EL (cell line): ENCODE measurements at places on chromosomes 5 and 9.

DNA sequence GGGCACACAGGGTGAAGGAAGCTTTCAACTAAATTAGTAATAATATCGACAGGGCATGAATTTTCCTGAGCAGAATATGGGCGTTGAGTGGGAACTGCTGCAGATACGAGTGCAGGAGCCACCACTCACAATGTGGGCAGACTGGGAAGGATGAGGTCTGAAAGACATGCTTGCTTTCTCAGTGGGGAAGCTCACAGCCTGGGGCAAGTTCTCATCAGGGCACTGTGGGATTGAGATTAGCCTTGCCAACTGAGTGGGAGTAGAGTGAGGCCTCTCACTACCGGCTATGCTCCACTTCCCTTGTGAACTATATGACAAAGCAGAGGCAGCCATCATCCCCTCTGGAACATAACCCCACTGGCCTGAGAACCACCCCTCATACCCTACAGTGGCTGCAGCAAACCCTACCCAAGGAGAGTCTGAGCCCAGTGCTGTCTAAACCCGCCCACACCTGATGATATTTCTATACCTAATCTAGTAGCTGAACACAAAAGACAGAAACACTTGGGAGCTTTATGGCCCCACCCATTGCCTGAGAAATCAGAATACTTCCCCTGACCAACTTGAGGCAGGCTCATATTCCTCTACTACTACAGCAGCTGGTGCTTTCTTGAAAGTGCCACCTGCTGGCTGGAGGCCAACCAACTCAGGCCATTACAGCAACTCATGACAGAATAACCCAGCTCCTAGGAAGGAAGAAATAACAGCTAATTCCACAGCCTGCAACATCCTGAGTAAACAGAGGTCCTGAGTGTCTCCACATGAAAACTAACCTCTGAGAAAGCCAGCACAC is 173.7 kb upstream of the SPEF2 start:
- DNase-seq: peak; percentile 19

GRCh38 chr9:38414040-38414723 is 10.1 kb downstream of the IGFBPL1 start:
- DNase-seq: no peak

GRCh38 chr9:27204578-27204977 is 92.4 kb downstream of the EQTN start:
- peak; percentile 45 for DNase-seq

GRCh38 chr9:5230554-5230953 is 665 bp upstream of the INSL4 start:
- DNase-seq: no peak

GRCh38 chr9:89523948-89524347 is 26.0 kb upstream of the SEMA4D start:
- no peak for DNase-seq

DNA sequence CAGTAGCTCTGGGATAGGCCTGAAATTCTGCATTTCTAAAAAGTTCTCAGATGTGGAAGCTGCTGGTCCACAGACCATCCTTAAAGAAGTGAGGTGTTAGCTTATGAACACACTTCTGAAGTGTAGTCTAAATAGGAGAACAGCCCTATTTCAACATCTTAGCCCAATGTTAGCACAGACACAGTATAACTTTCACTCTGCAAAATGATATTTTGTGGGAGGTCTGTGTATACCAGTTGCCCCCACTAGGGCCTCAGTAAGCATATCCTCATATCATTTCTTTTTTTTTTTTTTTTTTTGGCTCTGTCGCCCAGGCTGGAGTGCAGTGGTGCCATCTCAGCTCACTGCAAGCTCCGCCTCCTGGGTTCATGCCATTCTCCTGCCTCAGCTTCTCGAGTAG is 7.5 kb upstream of the HABP4 start:
- DNase-seq: no peak

DNA sequence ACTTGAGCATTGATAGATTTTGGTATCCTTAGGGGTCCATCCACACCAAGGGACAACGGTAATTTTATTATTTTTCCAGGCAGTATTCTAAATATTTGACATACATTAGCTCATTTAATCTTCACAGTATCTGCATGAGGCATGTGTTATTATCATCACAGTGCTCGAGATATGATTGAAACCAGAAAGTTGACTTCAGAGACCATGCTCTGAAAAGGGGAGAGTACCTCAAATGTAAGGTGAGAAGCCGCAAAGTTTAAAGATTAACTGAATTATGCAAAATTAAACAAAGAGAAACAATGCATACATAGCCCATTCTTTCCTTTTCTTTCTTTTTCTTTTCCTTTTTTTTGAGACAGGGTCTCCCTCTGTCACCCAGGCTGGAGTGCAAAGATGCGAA is 104.1 kb downstream of the SLC25A46 start:
- DNase-seq: no peak
